ENCODE measurements at places on chromosomes 2 and 18.

GRCh38 chr2:105518897-105519296, 120.0 kb upstream of the FHL2 start:
- no peak for DNase-seq

DNA sequence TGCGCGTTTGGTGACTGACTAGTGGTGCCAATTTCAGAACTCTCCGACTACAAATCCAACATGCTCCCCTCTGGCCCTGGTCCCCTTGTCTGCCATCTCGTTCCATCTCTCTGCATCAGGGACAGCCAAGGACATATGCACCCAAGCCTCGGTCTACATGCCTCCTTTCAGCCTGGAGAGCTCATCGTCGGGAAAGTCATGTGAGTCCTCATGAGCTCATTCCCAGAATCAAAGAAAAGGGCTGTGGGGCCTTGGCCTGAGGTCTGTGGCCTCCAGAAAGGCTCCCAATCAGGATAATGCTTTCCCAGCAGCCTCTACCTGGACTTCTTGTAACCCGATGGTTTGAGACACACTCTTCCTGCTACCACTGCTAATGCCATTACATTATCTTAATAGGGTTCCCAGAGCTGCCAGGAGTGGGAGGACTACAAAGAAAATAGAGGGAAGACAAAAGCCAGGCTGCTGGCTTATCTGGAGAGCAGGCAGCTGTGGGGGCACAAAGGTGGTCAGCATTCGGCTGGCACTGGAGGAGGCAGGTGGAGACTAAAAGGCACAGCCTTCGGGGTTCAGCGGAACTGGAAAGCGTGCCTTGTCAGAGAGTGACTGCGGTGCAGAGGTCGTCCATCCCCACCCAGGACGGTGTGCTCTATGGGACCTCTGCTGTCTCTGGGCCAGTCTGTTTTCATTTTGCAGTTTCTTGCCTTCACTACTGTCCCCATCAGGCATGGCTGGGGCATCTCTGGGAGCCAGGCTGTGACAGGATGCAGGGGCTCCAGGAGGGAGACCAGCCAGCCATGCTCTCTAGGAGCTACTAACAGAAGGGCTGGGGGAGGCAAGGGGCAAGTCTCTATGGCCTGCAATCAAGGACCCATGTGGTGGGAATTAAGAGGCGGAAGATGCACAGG, 104.4 kb upstream of the SMAD2 start:
- no peak for DNase-seq

- no peak for DNase-seq
These were observed 36.2 kb upstream of the BMP10 start for GRCh38 chr2:68907232-68907919.

DNA sequence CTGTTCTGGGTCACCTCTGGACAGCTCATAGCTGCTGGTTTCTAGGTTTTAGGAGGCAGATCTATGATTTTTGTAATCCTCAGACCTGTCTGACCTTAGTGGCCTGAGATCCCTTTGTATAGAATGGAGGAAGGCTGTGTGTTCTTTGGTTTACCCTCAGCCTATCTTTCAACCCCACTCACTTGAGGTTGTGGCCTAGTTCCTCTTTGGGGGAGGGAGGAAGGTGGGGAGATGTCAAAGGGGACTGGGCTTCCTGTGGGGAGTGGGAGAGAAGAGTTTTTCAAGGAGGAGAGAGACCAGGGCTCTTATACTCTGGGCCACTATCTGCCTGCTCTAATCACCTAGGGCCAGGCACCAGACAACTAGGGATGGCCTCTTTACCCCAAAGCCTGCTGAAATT, 28.5 kb downstream of the SEMA4F start:
- DNase-seq = no peak

GRCh38 chr2:3174626-3175567, 202.7 kb downstream of the EIPR1 start:
- DNase-seq = no peak

- DNase-seq = no peak
These were observed 218.2 kb upstream of the CELF4 start for GRCh38 chr18:37783771-37784170.

- DNase-seq = no peak
These were observed 109.0 kb downstream of the SETBP1 start for GRCh38 chr18:44789710-44790109.

GRCh38 chr2:72026819-72027425, 120.7 kb downstream of the CYP26B1 start:
- DNase-seq = no peak

DNA sequence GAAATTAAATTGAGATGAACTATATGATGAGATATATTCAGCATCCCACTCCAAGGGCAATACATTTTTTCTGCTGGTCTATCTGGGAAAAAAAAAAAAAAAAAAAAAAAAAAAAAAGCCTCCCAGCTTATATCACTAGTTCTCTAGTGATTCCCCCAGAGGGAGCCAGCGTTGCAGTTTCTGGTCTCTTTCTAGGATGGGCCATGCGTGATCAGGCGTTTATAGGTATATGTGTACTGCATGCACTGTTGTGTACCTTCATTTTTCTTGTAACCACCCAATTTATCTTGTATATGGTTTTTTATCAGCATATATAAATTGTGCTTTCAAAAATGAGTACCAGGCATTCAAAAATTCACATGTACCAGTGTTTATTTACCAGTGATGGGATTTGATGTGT, 35.1 kb downstream of the DCDC2C start:
- peak; percentile 36 for DNase-seq

GRCh38 chr2:127818794-127819425, 7.9 kb upstream of the WDR33 start:
- DNase-seq = no peak

GRCh38 chr2:147873859-147874483, 29.1 kb downstream of the ACVR2A start:
- no peak for DNase-seq

- no peak for DNase-seq
These were observed 312.2 kb downstream of the LRATD1 start for GRCh38 chr2:14944562-14945346.

- DNase-seq = no peak
These were observed 171.6 kb downstream of the PLCL1 start for GRCh38 chr2:197975931-197976519.

DNA sequence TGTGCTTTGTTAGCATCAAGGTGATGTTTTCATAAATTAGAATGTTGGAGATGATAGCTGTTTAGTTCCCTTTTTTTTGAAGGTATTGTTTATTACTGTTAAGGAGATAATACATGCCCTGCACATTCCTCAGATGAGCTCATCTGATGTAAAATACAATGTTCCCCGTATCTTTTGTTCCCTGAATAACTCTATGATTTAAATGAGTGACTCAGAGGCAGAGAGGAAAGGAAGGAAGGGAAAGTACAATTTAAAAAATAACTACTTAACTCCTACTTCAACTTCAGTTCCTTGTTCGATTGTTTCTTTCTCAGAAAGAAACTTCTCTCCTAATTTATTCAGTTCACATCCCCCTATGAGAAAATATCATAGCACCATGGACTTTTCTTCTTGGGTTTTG, 208.7 kb downstream of the KCNE4 start:
- no peak for DNase-seq

DNA sequence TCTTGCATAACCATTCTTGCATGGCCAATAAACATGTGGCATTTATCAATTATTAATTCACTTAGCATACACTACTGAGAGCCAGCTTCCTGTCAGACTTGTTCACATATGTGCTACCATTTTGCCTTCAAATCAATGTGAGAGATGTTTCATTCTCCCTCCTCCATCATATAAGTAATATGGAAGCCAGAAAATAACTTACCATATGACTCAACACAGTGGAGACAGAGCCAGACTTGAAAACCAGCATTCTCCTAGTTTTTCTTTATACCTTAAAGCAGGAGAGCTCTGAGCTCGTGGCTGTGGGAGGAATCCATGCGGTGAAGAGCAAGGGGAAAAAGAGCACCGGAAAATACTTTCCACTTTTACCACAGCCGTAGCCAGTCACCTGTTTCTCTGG, 215.0 kb upstream of the LRATD1 start:
- DNase-seq = no peak

GRCh38 chr2:183935005-183935404, 663.3 kb upstream of the ZNF804A start:
- DNase-seq = no peak

- DNase-seq = no peak
These were observed 227.3 kb upstream of the TANK start for GRCh38 chr2:160932960-160933359.

GRCh38 chr2:203808046-203808750, 59.4 kb upstream of the CTLA4 start:
- peak; percentile 73 for DNase-seq

DNA sequence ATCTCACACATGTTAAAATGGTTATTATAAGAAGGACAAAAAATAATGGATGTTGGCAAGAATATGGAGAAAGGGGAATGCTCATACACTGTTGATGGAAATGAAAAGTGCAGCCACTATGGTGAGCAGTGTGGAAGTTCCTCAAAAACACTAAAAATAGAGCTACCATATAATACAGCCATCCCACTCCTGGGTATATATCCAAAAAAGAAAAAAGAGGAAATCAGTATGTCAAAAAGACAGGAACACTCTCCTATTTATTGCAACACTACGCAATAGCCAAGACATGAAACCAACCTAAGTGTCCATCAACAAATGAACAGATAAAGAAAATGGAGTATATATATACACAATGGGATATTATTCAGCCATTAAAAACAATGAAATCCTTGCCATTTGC, 642.6 kb downstream of the RNF144A start:
- DNase-seq = no peak

GRCh38 chr2:59720296-59720866, 833.1 kb downstream of the BCL11A start:
- DNase-seq = no peak

- no peak for DNase-seq
These were observed 1.8 kb upstream of the AGBL5 start for GRCh38 chr2:27049422-27050280.

- no peak for DNase-seq
These were observed 51.4 kb upstream of the MRPL33 start for GRCh38 chr2:27720004-27720551.

- DNase-seq = no peak
These were observed 494.8 kb downstream of the CMPK2 start for GRCh38 chr2:6370753-6371551.

DNA sequence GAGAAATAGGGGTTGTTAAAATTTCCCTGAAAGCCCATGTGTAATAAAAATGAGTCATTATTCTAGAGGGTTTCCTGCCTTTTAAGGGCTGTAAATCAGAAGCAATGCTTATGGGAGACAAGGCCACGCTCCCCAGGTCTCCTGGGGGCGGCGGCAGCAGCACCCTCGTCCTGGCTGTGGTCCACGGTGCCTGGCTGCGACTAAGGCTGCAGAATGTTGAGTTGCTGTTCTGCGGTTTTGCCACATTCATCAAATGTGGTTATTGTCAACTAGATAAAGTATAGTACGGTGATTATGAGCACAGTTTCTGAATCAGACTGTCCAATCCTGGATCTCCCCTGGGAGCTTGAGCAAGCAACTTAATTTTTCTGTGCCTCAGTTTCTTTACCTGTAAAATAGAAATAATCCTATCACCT, 11.9 kb upstream of the AGFG1 start:
- DNase-seq = peak; percentile 69

GRCh38 chr2:21404827-21405625, 281.3 kb downstream of the TDRD15 start:
- DNase-seq = no peak

- no peak for DNase-seq
These were observed 50.3 kb upstream of the B3GNT2 start for GRCh38 chr2:62145478-62146100.

- no peak for DNase-seq
These were observed 109.6 kb upstream of the EML6 start for GRCh38 chr2:54613794-54614257.

- no peak for DNase-seq
These were observed 373 bp upstream of the MTHFD2 start for GRCh38 chr2:74198023-74198460.

GRCh38 chr2:231482806-231483391, 18.6 kb upstream of the NCL start:
- no peak for DNase-seq

GRCh38 chr2:171404261-171404660, 29.5 kb downstream of the METTL8 start:
- no peak for DNase-seq

DNA sequence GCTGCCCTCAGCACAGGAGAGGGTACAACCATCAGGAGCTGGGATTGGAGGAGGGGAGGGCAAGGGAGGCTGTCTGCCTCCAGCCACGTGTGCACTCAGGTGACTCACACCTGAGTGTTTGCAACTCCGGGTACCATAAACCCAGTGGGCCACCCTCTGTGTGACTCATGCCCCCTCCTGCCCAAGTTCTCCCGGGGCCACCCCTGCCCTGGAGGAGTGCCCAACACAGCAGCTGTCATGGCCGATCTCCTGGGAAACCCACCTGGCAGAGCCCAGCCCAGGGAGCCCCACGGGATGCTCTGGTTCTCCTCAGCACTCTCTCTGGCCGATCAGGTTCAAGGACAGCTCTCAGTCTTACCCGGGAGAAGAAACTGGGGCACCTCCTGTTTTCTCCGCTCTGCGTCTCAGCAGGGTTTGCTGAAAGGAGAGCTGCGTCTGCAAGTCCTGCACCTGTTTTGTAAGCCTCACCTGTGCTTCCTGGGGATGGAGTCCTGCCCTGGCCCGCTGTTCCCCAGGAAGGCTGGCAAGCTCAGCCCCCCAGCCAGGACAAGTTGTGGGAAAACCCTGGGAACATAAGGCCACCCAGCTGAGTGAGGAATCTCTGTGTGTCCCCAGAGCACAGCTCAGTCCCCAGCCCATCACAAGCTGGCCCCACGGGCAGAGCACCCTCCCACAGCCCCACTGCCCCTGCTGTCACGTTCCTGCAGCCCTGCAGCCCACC, 44.0 kb upstream of the UBE2F start:
- DNase-seq = no peak

DNA sequence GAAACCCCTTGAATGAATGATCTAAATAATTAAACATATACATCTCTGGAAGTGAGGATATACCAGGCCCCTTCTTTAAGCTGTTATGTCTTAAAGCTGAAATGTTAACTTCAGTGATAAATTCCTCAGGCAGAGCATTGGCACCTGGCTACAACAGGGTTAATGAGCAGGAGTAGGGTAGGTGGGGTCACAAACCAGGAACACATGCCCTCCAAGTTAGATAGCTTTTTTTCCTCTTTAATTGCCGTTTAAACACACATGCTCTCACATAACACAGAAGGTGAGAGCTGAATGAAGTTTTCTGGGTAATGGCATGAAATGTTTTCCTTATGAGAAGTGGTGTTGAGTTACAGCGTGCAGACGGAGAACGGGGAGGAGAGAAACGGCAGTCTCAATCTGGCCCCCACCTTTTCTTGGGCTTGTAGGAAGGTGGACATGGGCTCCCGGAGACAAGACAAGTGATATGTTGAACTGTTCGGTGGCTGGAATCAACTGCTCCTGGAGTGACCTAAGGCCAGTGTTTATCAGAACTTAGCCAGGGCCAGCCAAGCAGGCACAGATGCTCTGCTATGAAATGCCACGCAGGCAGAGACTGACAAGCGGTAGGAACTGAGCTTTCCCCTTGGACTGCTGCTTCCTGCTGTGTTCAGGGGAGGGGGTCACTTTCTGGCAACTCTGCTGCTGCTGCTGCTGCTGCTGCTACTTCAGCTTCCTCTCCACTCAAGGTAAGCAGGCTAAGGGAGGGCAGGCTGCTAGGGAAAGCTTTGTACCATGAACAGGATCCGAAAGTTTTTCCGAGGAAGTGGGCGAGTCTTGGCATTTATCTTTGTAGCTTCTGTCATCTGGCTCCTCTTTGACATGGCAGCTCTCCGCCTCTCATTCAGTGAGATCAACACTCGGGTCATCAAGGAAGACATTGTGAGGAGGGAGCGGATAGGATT, at the start of gene GALNT5:
Gene GALNT5 (plus strand): TSS at position 394 of the 941 bp plus-strand sequence. CDS start 378 bp downstream, at position 772.
- no peak for DNase-seq

- no peak for DNase-seq
These were observed 60.8 kb upstream of the DYNAP start for GRCh38 chr18:54530285-54530684.

All from Jurkat, Clone E6-1 (cell line).